ENCODE measurements at places on chromosomes 5 and 9.

DNA sequence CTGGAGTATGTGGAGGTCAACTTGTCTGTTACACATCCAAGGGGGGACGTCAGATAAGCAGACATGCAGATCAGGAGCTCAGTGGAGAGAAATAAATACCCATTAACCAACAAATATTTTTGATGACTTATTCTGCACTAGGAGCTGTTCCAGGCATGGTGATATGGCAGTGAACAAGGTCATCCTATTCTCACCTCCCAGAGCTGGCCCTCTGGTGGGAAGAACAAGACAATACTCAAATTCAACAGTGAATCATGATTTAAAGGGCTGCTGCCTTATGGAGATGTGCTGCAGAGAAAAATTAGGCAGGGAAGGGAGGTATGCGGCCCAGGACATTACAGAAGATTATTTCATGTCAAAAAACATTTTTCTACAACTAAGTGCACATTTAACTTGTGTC is 36.5 kb downstream of the SYK start:
- DNase-seq: no peak

DNA sequence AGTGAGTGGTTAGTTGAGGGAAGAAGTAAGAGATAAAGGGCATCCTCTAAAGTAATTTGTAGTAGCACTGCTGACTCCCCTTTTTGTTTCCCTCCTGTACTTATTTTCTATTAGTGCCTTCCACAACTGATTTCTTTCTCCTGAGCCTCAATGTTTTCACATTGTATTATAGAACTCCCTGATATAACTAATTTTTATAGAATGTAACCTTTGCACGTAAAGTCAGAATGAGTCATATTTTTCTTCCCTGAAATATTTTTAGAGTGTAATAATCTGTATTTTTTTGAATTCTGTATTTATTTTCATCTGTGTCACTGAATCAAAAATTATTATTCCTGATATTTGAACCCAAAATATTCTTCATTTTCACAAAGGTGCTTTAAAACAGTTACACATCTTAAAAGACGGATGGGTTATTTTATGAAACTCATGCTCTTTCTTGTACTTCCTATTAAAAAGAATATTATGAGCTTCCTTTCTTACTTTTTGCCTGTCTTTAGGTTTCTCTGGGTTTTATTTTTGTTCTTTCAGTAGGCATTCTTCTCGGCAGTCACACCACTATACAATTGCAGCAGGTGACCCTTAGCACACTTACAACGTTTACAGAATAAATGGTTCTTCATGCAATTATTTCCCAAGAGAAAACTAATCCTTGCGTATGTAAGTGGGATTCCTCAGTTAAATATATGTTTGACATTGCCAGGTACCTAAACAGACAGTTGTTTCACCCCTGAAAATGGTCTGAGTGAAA is 30.5 kb upstream of the DMRTA1 start:
- DNase-seq: no peak

- no peak for DNase-seq
These were observed 77.6 kb downstream of the ADAMTS2 start for GRCh38 chr5:179267671-179268083.

GRCh38 chr5:111095982-111096381 is 3.8 kb downstream of the WDR36 start:
- DNase-seq: no peak

GRCh38 chr9:78006734-78007133 is 24.9 kb downstream of the GNAQ start:
- DNase-seq: no peak

DNA sequence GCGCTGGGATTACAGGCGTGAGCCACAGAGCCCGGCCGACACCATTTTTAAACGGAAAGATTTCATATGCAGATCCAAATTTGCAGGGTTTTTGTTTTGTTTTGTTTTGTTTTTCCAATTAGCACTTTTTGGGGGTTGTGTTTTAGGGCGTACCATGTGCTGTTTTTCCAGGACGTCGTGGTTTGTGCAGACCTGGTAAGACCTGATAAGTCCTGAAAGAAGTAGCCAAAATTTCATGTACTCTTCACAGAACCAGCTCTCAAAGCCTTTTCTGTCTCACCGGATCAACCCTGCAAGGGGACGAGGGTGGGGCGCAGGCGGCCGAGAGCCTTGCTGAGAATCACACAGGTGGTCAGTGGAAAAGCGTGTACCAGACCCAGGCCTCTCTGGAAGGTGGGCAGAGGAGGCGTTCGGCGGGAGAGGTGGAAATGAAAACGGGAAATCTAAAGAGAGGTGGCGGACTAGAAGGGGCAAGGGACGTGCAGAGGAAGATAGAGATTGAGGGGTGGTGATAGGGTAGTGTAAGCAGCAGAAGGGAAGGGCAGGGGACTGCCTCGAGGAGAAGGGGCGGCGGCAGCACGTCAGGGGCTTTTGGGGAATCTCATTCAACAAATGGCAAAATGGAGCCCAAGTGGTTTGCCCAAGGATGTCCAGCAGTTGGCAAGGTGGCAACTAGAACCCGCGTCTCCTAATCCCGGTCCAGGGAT is 1.1 kb upstream of the FAF2 start:
- DNase-seq: no peak

DNA sequence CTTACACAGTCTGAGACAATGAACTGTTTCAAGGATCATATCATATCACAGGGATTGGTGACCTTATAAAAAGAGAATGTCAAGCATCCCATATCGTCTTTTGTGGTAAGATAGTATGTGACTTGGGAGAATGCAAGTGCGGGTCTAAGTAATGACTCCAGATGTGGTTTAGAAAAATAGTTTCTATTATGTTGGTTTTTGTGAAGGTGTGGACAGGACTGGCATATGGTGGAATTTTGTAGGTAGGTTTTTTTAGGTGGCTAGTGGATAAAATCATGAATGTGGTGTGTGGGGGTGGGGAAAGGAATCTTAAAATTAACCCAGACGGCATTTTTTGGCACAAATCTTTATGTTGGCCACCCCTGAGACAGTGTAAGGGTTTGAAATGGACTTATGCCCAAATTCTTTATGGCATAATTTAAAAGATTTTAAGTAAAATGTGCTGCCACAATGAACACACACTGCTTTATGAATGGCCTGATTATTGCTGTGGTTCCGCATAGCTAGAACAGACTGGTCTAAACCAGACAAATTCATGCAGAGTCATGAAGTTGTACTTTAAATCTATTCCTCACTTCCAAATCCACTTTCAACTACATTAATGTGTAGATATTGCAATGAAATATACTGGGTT is 204.8 kb upstream of the HAPLN1 start:
- DNase-seq: no peak

GRCh38 chr5:43110606-43111170 is 10.0 kb upstream of the ZNF131 start:
- DNase-seq: no peak

GRCh38 chr9:121550569-121551512 is 51.2 kb upstream of the GGTA1 start:
- DNase-seq: peak; percentile 88

DNA sequence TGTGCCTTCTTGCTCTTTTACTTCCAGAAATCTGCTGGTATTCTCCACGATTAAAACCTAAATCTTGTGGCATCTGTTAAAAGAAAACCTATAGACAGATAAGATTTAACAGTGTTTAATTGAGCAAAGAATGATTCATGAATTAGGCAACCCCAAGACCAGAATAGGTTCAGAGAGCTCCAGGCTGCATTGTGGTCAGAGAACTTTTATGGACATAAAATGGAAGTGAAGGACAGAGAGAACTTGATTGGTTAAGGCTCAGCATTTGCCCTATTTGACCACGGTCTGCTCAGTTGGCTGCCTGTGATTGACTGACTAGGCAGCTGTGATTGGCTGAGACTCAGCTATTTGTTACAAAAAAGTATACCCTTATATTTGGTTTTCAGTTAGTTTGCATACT is 10.4 kb upstream of the SLC36A2 start:
- no peak for DNase-seq

DNA sequence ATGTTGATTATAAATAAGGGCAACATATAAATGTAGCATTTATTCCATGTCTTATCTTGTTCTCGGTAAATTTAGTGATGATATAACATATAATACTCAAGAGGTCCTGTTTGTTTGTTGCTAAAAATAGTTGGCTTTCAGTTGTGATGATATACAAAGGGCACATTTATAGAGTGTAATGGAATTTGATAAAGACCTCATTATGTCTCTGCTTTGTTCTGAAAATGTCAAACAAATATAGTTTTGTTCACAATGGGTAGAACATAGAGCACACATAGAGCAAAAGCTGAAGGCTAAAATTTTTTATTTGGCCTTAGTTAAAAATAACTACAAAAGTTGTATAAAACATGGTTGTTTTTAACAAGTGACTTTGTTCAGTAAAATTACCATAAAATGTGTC is 477.1 kb upstream of the SMC2 start:
- DNase-seq: no peak
